ENCODE measurements at places on chromosomes 1 and 21.

GRCh38 chr1:95770581-95770980 lies 536.6 kb downstream of the RWDD3 start:
- no peak for DNase-seq

- DNase-seq, result no peak
Observed at GRCh38 chr1:153816283-153816889, 41.2 kb downstream of the SLC27A3 start.

DNA sequence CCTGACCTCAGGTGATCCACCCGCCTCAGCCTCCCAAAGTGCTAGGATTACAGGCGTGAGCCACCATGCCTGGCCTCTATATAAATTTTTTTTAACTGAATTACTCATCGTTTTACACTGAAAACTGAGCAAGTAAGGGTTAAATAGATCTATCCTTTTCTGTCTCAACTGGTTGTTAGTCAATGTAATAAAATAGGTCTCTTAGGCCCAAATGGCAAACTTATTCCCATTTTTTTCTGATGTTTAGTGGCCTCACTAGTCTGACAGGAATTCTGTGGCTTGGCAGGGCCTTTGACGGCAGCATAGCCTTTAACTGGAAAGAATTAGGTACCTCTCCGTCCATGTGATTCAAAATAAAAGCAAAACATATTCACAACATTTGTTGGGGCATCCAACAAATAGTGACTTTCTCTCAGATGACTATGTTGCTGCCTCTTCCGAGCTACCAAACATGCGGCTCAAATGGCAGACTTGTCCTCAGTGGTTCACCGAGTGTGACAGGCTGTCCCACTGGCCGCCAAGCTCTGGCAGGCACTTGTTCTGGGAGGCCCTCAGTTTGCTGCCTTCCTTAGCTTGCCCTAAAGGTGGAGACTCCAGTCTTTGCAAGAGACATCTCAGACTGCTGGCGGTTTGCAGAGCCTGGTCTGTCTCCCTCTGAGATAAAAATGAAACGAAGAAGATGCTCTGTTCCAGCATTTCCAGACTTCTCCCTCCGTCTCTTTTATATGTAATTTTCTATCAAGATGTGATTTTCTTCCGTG lies 17.4 kb downstream of the ATP1A4 start:
- no peak for DNase-seq

- DNase-seq, result no peak
Observed at GRCh38 chr1:61968869-61969268, 225.8 kb upstream of the L1TD1 start.

DNA sequence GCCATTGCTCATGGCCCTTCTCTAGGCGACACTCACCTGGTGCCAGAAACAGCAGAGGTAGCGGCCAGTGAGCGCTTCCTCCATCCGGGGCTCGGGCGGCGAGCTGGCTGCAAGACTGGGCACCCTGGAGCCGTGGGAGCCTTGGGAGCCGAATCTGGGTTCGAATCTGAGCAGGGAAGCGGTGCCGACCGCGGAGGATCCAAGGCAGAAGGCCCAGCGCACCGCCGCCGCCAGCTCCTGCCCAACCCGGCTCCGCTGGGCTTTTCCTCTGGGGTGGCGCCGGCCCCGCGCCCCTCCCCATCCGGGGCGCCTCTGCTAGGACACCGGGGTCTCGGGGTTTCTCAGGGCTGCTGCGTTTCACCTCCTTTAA lies 1.7 kb upstream of the PRDM16 start:
- no peak for DNase-seq

- peak; percentile 66 for DNase-seq
Observed at GRCh38 chr1:201309416-201309815, 26.1 kb downstream of the PKP1 start.

All from DMS79 treated with DMSO at 0.1 percent for 48 hours (cell line).